ENCODE measurements at places on chromosomes 3 and 15.

GRCh38 chr15:80059786-80060355, 395 bp downstream of the ZFAND6 start:
- DNase-seq, result no peak

GRCh38 chr3:50173685-50174516, 17.5 kb upstream of the GNAT1 start:
- no peak for DNase-seq

- DNase-seq, result no peak
Measured at GRCh38 chr15:91135201-91136130, 35.4 kb downstream of the SV2B start.

- DNase-seq, result no peak
Measured at GRCh38 chr3:30435861-30436331, 170.5 kb upstream of the TGFBR2 start.

DNA sequence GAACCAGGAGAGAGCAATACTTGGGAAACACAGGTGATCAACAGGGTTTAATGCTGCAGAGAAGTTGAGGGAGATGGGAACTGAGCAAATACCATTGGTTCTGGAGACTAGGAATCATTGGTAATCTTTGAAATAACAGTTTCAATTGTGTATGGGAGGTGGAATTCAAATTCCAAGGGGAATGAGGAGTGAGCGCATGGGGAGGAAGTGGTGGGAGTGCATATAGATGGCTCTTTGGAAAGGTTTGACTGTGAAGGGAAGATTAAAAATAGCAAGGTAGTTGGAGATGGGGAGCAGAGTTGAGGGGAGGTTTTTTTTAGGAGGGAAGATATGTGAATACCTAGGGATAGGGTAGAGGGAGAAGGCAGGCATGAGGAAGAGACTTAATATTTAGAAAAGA, 51.1 kb upstream of the ROPN1 start:
- DNase-seq, result no peak

DNA sequence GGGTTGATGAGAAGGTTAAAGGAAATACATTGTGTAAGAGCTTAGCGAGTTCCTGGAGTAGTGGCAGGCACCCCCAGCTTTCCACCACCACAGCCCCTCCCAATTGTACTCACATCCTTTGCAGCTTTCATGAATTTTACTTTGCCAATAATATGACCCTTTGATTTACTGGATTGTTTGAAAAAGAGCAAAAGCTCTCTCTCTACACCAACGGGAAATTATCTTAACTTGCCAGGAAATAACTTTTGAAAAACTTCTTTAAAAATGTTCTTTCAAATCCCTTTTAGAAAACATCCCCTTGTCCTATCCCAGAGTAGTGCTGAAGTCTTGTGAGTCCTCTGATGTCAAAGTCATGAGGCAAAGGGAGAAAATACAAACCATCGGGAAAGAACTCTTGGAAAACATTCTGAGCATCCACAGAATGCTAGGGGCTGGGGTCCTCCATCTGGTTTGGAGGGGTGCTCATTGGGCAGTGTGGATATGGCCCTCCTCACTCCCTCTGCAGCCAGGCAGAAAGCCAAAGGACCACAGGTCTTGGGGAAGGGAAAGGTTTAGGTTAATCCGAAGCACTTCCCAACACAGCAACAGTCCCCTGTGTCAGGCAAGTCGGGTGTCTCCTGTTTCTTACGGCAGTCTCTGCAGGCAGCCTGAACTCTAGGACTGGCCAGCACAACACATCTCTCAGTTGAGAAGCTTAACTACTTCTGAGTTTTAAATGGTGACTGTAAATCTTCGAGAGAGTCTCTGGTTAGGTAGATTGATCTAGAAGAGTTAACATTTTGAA, 36.5 kb downstream of the BOC start:
- no peak for DNase-seq

DNA sequence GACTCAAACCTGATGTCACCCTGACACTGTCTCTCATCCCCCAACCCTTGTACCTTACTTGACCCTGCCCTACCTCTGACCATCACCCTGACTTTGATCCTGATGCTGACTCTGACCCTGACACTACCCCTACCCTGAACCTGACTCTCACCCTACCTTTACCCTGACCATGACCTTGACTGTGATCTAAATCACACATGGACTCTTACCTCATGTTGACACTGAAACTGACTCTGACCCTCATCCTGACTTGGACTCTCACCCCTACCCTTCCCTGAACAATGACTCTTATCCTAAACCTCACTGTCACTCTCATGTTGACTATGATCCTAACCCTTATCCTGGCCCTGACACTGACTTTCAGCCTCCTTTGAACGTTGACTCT, 21.7 kb upstream of the SLC25A26 start:
- no peak for DNase-seq

DNA sequence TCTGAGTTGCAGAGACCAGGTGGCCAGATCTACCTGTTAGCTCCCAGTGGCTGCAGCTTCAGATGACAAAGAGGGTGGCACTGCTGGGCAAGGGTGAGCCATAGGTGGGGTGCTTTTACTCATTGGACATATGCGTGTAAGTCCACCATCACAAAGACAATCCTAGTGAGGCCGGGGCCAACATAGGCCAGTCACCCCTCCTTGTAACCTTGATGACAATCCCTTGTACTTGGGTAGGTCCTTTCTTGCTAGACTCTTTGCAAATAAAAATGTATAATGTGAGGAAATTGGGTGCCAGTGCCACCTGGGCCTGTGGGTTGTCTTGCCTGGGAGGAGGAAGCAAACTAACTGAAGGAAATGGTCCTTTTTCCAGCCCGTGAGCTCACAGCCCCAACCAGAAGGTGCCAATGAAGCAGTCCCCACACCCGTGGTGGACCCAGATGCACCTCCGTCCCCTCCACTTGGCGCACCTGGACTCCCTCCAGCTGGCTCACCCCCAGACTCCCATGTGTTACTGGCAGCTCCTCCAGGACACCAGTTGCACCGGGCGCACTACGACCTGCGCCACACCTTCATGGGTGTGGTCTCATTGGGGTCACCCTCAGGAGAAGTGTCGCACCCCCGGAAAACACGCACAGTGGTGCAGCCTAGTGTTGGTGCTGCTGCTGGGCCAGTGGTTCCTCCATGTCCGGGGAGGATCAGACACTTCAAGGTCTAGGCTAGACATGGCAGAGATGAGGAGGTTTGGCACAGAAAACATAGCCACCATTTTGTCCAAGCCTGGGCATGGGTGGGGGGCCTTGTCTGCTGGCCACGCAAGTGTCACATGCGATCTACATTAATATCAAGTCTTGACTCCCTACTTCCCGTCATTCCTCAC, 7.6 kb downstream of the AHSG start:
- DNase-seq, result no peak

DNA sequence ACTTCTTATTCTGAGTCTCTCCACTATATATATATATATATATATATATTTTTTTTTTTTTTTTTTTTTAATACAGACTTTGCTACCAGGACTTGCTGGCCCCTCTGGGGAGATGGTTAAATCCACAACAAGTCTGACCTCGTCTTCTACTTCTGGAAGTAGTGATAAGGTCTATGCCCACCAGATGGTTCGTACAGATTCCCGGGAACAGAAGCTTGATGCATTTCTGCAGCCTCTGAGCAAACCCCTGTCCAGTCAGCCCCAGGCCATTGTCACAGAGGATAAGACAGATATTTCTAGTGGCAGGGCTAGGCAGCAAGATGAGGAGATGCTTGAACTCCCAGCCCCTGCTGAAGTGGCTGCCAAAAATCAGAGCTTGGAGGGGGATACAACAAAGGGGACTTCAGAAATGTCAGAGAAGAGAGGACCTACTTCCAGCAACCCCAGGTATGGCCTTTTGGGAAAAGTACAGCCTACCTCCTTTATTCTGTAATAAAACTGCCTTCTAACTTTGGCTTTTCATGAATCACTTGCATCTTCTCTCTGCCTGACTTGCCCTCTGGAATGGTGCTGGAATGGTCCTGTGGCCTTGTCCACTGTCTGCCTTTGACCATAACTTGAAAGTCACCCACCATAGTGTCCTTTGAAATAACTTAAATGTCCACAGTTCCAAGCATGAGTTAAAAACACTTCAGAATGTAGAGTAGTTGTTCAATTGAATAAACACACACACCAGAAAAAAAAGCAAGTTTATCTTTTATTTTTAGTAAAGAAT, 32.4 kb downstream of the MLH1 start:
- no peak for DNase-seq

DNA sequence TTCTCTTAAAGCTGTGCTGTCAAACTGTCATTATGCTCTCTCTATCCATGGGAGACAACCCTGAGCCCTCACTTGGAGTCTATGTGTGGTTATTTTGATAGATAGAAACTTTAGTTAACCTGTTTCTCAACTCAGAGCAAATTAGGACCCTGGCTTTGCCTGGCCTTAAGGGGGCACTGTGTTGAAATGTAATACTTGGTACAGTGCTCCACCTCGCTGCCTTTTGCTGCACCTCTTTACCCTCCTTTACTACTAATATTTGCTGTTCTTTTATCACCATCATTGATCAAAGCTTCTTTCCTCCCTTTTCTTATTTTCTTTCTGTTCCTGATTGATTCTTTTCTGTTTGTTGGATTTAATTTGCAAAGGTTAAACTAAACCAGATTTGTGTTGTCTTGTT, 34.3 kb downstream of the STT3B start:
- DNase-seq, result no peak

GRCh38 chr3:186418671-186419145, 56.7 kb upstream of the DGKG start:
- no peak for DNase-seq

GRCh38 chr3:71074423-71074822, 509.1 kb downstream of the FOXP1 start:
- DNase-seq, result no peak

GRCh38 chr3:132267391-132267993, 49.7 kb upstream of the ACP3 start:
- DNase-seq, result no peak

DNA sequence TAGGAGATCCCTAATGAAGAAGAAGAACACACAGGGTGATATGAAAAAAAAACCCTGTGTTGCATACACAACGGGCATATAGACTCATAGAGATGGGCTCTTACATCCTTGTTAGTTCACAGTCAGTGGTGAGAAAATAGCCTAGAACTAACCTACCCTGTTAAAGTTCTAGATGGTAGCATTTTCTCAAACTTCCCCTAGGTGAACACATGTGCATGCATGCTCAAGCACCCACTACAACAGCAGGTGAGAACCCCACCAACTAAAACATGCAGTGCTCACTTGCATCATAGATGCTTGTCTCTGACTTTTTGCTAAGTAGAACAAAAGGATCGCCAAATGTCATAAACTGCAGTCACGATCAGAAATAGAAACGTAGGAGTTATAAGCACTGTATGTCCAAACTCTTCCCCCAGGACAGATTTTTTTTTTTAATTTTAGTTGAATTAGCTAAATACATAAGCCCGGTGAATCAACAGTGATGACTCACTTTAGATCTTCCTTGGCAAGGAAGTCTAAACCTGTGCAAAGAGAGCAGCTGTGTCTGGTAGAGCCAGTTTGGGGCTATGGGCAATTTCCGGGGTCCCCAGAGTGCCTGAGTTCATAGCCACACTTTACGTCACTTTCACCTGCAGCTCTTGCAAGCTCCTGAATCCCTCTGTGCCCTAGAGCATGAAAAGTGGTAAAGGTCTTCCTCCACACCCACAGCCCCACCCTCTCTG, 96.2 kb upstream of the SEMA6D start:
- no peak for DNase-seq

GRCh38 chr3:123792473-123793201, 91.5 kb downstream of the MYLK start:
- DNase-seq, result no peak

DNA sequence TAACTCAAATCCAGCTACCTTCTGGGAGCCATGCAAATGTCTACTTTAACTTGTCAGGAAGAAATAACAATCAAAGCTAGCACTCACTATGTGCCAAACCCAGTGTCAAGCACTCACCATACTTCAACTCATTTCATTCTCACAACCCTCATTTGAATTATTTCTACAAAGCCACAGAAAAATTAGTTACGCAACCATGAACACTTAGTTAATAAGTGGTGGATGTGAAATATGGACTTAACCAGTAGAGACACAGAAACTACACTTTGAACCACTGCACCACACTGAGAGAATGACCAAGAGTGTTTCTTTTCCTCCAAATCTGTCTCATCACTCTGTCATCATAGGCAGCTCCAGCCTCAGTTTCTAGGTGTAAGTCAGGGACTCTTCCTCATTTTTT, 91.0 kb upstream of the MBNL1 start:
- no peak for DNase-seq

- DNase-seq, result no peak
Measured at GRCh38 chr15:63973212-63974009, 72.9 kb downstream of the DAPK2 start.

- DNase-seq, result no peak
Measured at GRCh38 chr15:70171256-70171886, 73.7 kb upstream of the TLE3 start.

GRCh38 chr3:161100994-161101393, 4.2 kb downstream of the B3GALNT1 start:
- no peak for DNase-seq

- DNase-seq, result no peak
Measured at GRCh38 chr3:80285388-80285787, 517.6 kb upstream of the ROBO1 start.

GRCh38 chr15:43749690-43750345, 3.6 kb downstream of the PDIA3 start:
- no peak for DNase-seq

- DNase-seq, result no peak
Measured at GRCh38 chr3:71345429-71346040, 238.0 kb downstream of the FOXP1 start.

DNA sequence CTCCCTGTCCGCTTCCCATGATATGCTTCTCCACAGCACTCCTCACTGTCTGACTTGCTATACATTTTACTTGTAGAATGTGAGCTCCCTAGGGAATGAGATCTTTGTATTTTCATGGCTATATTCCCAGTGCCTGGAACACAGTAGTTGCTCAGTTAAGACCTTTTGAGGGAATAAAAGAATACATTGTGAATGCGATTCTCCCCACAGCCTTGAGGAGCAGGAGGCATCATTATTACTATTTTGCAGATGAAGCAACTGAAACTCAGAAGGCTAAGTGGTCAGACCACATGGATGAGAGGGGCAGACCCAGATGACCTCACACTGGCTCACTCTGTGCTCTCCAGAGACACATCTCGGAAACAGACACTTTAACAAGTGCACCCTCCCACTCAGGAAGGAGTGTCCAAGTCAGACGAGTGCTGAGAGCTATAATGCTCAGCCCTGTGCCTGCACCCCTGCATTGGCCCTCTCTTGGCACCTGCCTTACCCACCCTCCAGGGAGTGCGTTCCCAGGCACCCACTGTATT, 46.8 kb downstream of the SST start:
- no peak for DNase-seq

- peak; percentile 21 for DNase-seq
Measured at GRCh38 chr3:155991212-155991611, 120.8 kb downstream of the GMPS start.

GRCh38 chr3:190302212-190302867, 19.9 kb downstream of the CLDN1 start:
- no peak for DNase-seq

DNA sequence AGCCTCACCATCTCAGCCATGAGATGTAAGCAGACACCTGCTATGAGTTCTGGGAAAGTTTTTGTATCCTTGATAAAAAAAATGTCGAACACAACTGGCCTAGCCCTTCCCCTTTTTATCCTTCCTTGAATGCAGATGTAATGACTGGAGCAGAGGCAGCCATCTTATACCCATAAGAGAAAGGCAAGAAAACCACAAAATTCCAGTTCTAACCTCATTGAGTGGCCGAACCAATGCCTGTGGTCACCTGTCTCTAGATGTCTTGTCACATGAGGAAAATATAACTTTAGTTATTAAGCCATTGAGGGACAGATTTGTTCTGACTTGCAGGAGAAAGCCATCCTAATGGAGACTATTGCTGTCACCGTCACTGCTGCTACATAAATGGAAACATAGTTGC, 80.4 kb upstream of the SLC6A6 start:
- DNase-seq, result no peak

Data from brain (organoid and tissue), 16 donors.